GM12865 (cell line): ENCODE measurements at places on chromosomes 16 and 17.

DNA sequence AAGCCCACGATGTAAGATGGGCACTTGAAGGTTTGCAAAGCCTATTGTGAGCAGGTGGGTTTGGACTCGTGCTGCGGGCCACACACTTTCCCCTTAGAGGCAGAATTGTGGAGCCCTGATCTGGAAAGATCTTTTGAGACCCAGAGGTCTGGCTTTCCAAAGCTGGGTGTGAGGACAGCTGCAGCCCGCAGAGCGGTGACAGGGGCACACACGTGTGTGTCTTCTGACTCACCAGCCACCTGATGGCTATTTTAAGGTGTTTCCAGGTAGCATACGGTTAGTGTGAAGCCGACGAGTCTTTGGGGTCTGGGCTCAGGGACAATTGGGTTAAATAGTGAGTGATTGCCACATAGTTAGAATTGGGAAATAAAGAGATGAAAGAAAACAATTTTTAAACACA, 108.9 kb upstream of the GSE1 start:
- DNase-seq = no peak

- no peak for DNase-seq
Measured at GRCh38 chr17:63679214-63679613, 20.7 kb downstream of the LIMD2 start.

DNA sequence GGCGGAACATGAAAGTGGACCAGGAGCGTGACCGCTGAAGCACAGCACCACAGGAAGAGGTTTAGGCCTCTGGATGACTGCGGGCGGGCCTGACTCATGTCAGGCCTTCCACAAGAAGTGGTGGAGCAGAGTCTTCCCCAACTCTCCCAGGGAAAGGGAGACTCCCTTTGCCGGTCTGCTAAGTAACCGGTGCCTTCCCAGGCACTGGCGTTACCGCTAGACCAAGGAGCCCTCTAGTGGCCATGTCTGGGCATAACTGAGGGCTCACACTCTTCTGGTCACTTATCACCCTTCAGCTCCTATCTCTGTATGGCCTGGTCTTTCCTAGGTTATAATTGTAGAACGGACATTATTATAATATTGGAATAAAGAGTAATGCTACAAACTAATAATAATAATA, 1931.9 kb downstream of the TP53TG3F start:
- peak; percentile 69 for DNase-seq

- peak; percentile 45 for DNase-seq
Measured at GRCh38 chr17:42422412-42422957, 571 bp downstream of the CAVIN1 start.

GRCh38 chr16:57485916-57486857, at the start of gene DOK4:
DOK4 (minus strand) TSS chr16:57486493; CDS start chr16:57479507, 6,986 bp downstream.
- DNase-seq = peak; percentile 74

DNA sequence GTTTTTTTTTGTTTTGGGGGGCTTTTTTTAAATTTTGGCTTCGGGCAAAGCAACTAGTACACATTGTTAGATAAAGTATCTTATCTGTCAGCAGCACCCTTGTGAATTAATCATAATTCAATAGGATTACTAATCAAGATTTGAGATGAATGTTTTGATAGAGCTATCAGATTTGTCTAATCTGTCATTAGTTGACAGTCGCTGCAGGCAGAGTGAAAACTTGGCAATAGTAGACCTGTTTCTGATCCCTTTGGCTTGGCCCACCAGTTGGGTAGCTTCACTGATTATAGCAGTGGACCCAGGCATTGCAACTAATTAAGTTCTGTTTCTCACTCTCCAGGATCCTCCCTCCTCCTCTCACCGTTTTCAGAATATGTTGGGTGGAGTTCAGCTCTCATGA, 258.6 kb downstream of the IRX3 start:
- DNase-seq = no peak

DNA sequence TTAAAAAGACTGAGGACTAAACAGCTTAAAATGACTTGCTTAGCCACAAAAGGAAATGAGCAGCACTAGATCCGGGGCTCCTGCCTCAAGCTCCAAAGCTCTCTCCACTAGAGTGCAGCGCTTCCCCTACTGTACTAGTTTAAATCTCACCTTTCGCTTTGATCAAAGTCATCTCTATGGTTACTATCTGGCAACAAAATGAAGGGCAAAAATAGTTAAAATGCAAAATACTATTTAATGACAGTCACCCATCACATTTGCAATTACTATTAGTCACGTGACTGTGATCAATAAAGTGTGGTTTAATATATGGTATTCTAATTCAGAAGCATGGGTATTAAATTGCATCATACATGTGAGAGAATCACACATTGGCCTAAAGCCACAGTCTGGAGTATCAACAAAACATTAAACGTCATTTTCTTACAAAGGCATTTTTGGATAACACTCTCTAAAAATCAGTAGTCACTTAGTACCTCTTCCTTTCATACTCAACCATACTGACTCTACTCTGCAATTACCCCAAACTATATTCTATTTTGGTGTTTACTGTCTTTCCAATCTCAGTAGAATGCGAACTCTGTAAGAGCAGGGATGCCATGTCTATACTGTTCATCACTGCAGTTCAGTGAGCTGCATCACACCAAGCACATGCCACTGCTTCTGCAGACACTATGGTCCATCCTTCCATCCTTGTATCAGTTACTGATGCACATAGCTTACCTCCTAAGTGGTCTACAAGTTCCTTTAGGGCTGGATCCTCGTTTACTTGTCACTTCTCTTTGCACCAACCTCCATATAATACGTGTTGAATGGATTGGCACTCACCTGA, 6.2 kb downstream of the PSMD12 start:
- DNase-seq = peak; percentile 53

DNA sequence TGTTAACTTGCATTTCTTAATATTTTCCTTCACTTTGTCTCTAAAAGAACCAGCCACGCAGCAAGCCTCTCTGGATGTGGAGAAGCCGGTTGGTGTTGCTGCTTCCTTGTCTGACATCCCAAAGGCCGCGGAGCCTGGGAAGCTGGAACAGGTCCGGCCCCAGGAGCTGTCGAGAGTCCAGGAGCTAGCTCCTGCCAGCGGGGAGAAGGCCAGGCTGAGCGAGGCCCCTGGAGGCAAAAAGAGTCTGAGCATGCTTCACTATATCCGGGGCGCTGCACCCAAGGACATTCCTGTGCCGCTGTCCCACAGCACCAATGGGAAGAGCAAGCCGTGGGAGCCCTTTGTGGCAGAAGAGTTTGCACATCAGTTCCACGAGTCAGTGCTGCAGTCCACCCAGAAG, 22.8 kb downstream of the GINS2 start:
- no peak for DNase-seq

DNA sequence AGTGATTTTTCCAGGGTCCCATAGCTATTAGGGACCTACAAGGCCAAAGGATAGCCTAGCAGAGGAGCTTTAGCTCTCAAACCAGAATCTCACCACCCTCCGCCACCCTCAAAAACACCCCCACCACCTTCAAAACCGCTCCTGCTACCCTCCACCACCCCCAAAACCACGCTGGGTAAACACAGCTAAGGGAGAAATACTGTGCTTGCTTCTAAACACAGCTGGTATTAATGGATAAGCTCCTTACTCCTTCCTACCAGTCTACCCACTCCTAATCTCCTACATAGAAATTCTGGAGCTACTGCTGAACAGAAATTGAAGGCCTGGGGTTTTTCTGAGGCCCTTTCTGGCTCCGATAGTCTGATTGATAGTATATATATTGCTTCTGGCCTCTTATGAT, 2.2 kb upstream of the LPCAT2 start:
- DNase-seq = no peak

GRCh38 chr17:48868916-48869500, 23.6 kb upstream of the ATP5MC1 start:
- DNase-seq = no peak

- no peak for DNase-seq
Measured at GRCh38 chr17:81558941-81559806, 7.0 kb upstream of the FAAP100 start.

- peak; percentile 36 for DNase-seq
Measured at GRCh38 chr17:9977180-9977575, 72.1 kb upstream of the RCVRN start.

GRCh38 chr17:78944956-78945355, 19.8 kb upstream of the TIMP2 start:
- DNase-seq = no peak

DNA sequence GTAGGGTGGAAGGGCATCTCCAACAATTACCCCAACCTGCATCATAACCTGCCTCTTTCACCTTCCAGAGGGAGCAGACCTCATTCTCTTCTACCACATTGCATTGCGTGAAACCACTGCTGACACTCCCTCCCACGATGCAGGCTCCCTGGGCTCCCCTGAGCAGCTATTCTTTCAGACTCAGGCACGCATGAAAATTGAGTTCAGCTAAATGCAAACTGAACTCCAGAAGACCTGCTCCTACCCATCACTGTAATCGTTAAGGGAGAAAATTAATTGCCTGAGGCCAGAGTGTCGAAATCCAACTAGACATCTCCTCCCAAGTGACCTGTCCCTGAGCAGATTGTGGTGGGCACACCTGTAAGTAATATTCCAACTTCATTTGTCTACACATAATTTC, 186.0 kb downstream of the GRIN2A start:
- no peak for DNase-seq

- no peak for DNase-seq
Measured at GRCh38 chr16:80463751-80464495, 76.9 kb upstream of the DYNLRB2 start.

GRCh38 chr16:629833-630248, 944 bp upstream of the WFIKKN1 start:
- DNase-seq = no peak

DNA sequence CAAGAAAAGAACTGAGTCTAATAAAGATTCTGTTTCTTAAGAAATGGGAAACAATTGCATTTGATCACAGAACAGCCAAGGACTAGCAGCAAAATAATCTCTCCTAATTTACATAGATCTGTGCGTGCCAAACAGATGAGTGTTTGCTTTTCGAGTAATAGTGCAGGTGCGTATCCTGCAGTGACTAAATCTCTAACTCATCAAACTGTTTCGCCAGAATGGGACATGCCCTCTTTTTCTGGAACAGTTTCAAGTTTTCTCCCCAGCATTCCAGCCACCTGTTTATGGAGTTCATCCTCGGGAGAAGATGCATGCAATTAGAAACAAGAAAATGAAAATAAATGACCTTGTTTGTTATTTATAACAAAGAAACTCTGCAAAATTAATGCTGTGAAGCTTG, 5.7 kb upstream of the TOX3 start:
- no peak for DNase-seq

- no peak for DNase-seq
Measured at GRCh38 chr16:67470359-67470758, 10.6 kb downstream of the ATP6V0D1 start.

DNA sequence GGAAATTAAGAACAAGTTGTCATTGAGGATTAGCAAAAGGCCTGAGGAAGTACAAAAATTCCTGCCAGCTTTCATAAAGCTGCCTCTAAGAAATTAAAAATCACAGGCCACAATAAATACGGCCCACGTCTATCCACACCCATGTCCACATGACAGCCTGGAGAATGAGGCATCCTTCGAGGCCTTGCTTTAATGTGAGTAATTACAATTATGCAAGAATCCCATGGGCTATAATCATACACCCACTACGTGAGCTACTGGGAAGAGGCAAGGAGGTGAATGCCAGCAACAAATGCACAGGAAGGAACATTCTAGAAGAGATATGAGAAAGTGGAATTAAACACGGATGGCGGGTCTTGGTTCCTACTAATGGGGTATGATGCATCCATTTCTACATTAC, 65.4 kb upstream of the ZFHX3 start:
- DNase-seq = no peak

DNA sequence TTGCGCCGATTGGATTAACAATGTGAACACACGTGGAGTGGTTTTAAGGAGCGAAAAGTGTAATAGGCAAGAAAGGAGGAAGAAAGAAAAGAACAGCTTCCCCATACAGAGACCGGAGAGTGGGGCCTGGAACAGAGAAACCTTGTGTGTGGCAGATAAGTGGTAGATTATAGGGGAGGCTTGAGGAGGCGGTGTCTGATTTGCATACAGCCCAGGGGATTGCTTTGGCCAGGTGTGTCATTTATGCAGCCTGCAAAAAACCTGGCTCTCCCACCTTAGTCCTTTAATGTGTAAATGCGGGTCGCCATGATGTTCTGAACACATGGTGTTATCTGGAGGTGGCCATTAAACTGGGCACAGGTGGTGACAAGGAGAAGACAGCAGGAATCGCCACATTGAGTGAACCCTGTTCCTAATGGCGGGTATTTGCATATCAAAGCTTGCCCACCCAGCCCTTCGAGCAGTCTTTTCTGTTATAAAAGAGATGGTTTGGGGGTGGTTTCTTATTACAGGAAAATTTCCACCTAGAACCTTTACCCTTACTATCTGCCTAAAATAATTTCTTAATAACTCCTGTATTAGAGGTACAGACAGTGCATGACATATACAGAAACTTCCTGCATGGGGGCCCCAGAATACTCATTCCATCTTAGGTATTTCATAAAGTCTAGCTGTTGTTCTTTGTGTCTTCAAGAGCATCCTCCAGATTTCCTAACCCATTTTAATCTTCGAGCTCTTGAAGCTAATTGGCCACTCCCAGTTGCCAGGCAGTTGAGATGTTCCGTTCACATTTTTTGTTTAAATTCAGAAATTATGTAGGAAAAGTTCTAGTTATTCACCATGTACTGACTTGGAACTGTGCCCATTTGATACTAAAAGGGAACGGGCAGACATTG, 292.5 kb downstream of the RBFOX1 start:
- no peak for DNase-seq
